Foreskin keratinocyte (primary cell): ENCODE measurements at places on chromosomes 1 and 21.
A peak's percentile ranks its signal among the peaks of the same experiment; 100 is the strongest.

GRCh38 chr1:212700223-212700891, 717 bp upstream of the BATF3 start:
- DNase-seq = no peak

- no peak for DNase-seq
These were observed 53.6 kb downstream of the UBE2T start for GRCh38 chr1:202288177-202288576.

- no peak for DNase-seq
These were observed 10.0 kb downstream of the SPATA46 start for GRCh38 chr1:162366671-162367070.

DNA sequence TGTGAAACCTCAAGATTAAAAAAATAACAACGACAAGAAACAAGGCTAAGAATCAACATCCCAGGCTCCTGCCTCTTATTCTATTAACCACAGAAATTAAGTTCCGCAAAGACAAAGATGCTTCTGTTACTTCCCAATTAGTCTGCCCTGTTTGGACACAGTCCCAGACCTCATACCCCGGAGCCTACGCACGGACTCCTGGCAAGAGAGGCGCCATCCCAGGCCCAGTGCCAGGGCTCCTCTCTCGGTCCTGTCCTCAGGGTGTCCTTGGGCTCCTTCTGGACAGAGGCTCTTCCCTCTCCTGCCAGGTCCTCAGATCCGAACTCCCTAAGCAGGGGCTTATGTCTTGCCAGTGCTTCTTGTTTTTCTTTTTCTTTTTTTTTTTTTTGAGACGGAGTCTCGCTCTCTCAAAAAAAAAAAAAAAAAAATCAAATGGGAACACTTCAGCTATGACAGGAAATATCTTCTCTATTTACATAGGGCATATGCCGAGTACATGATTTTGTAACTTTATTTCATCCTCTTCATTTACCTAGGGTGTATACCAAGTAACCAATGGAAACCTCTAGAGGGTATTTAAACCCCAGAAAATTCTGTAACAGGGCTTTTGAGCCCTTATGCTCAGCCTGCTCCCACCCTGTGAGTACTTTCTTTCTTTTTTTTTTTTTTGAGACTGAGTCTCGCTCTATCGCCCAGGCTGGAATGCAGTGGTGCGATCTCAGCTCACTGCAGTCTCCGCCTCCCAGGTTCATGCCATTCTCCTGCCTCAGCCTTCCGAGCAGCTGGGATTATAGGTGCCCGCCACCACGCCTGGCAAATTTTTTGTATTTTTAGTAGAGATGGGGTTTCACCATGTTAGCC, 11.7 kb upstream of the ENO1 start:
- DNase-seq = peak; percentile 86

- DNase-seq = no peak
These were observed 22.7 kb downstream of the PANK4 start for GRCh38 chr1:2503554-2504224.

DNA sequence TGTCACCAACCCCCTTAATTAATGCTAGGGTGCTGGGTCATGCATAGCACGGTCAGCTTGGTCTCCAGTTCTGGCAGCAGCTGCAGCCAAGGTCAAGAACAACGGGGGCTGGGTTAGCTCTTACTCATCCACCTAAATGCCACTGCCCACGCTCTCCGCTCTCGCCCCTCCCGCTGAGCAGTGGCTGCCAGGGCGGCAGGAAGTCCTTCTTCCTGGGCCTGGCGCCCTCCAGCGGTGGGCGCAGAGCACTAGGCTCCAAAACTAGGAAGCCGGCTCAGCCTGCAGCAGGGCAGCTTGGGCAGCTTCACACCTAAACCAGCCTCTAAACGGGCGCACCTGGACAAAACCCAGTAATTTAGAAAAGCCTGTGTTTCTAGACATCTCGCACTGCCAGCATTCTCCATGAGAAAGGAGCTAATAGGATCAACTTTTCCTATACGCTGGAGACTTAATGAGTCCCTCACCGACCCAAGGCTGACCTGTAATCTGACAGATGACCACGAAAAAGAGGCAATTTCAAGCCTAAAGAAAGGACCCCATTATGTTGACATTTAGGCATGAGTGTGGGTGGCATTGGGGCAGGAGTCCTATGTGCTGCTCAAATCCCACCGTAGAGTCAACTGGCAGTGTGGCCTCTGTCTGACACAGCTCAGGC, 78.4 kb upstream of the LRRN2 start:
- DNase-seq = peak; percentile 26

DNA sequence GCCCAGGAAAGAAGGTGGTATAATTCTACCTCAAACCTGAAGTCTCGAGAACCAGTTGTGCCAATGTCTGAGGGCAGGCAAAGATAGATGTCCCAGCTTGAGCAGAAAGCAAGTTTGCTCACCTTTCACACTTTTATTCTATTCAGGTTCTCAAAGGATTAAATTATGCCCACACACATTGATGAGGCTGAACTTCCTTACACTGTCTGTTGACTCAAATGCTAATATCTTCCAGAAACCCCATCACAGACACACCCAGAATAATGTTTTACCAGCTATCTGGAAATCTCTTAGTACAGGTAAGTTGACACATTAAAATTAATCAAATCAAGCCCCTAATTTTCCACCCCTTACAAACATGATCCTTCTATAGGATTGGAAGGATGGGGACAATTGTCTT, 605.7 kb downstream of the NUF2 start:
- no peak for DNase-seq

- DNase-seq = no peak
These were observed 871 bp downstream of the TUFT1 start for GRCh38 chr1:151540982-151541377.

- no peak for DNase-seq
These were observed 286.1 kb upstream of the ESRRG start for GRCh38 chr1:217009376-217009775.

GRCh38 chr1:38733761-38734160, 125.8 kb downstream of the RRAGC start:
- peak; percentile 57 for DNase-seq

DNA sequence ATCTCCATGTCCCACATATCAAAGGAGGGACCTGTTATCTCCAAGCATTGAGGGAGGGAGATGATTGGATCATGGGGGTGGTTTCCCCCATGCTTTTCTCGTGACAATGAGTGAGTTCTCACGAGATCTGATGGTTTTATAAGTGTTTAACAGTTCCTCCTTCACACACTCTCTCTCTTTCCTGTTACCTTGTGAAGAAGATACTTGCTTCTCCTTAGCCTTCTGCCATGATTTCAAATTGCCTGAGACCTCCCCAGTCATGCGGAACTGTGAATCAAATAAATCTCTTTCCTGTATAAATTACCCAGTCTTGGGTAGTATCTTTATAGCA, 91.6 kb downstream of the DDAH1 start:
- no peak for DNase-seq

DNA sequence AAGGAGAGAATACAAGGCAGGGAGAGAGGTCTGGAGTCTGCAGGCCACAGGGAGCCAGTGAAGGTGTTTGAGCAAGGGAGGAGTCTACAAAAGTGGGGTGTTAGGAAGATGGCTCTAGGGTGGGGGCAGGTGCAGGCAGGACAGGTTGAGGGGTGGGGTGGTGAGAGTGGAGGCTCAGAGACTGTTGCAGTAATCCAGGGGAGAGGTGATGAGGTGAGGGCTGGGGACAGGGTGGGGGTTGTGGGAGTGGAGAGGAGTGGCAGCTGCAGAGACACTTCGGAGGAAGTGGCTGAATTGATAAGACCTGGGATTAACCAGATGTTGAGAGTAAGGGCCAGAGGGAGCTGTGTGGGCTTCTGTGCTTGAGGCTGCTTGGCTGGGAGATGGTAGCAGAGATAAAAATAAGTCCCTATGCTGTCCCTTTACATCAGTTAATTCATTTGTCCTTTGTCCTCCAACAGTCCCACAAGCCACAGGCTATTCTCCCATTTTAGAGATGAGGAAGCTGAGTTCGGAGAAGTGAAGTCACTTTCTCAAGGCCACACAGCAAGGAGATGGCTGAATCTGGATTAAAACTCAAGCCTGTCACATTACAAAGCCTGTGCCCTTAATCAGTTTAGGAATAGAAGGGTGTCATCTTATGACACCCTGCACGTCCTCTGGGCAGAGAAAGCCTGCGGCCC, 54.8 kb upstream of the SYNC start:
- no peak for DNase-seq

DNA sequence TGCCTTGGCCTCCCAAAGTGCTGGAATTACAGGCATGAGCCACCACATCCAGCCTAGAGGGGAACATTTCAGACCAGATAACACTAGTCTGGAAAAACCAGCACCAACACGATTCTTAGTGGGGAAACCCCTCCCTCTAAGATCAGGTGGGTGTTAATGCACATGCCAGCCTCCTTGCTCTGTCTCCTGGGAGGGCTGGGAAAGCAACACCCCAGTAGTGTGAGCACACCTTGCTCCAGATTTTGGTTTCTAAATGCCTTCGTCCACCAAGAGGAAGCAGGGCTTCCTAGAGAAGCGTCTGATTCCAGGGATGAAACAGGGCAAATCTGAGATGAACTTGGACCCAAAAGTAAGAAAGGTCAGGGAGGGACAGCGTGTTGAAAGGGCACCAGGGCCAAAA, 2.2 kb upstream of the KRTAP10-4 start:
- no peak for DNase-seq

DNA sequence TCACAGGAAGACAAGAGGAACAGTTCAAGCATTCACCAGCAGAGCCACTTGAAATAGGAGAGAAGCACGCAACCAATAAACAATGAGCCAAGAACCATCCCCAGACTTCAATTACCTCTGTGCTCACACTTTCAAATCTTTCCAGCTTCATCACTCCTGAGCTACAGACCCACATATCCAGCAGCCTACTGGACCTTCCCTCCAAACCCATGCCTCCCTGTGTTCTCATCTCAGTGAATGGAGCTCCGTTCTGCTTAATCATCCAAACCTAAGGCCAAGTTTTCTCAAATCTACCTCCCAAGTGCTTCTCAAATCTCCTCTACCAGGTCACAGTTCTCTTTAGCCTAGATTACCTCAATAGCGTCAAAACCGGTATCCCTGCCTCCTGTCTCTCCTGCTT, 3.7 kb downstream of the PEF1 start:
- no peak for DNase-seq
